NCI-H1930 (cell line): ENCODE measurements at places on chromosomes 16 and 17.

DNA sequence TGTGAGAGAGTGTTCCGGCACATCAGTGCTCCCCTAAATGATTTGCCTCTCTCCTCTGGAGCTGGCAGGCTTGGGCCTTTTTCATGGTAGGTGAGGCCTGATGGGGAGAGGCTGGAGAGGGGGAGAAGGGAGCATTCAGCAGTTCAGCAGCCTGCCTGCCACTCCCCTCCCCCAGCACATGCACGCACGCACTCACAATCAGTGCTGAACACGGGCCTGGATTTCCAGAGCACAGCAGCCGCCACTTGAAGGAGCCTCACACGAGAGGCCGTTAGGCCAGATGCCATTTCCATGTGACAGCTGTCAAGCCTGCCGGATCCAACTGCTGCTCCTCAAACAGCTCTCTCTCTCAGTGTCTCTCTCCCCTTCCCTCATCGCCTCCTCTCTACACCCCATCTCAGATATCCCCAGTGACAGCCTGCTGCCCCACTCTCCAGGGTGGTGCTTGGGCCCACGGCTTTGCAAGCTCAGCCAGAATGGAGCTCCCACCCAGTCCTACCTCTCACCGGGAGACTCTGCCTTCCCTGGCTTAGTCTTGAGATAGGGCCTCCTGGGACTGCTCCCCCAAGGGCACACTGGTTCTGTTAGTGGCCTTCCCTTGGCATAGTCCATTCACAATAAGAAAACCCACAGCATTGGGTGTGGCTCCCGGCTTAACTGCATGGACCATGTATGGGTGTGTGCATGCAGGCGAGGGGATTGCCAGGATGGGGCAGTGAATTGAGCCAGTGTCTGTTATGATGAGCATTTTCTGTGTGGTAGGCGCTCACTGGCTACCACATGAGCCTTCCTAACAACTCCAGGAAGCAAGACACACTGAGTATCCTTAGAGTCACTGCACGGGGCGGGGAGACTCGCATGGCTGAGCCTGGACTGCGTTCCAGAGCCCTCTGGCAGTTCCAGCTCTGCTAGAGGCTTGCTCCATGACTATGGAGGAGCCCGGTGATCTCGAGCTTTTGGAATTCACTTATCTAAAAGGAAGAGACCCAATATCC lies 226.2 kb downstream of the CCDC182 start:
- no peak for DNase-seq

GRCh38 chr16:50861970-50862411 lies 120.1 kb downstream of the CYLD start:
- no peak for DNase-seq

GRCh38 chr16:77965346-77965745 lies 57.0 kb upstream of the CLEC3A start:
- DNase-seq, result no peak

DNA sequence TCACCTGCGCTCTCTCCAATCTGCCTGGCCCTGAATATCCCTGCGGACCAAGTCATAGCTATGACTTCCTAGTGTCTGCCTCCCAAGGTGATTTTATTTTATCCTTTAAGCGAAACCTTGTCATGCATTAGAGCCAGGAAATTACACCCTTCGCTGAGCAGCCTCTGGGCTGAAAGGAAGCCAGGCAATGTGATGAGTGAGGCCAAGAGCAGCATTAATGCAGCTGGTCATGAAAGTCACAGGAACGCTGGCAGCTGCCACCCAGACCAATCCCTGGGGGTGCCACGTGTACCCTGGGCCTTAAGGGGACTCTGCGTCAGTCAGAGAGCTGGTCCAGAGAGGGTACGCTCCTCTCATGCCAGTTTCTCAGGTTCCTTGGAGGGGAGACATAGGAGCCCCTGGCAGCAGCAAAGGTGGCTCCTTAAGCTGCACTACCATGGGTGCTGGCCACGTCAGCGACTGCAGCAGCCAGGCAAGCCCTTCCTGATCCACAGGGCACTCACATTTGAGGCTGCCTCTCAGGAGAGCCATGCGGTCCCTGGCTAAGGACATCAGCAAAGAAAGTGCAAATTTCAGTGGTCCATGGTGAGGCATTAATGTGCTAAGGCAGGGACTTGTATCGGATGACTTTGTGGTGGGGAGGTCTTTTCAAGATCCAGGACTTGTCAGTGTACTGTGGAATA lies 42.7 kb upstream of the WSCD1 start:
- no peak for DNase-seq

GRCh38 chr17:7403727-7403976 lies 245 bp downstream of the TMEM256 start:
- no peak for DNase-seq

DNA sequence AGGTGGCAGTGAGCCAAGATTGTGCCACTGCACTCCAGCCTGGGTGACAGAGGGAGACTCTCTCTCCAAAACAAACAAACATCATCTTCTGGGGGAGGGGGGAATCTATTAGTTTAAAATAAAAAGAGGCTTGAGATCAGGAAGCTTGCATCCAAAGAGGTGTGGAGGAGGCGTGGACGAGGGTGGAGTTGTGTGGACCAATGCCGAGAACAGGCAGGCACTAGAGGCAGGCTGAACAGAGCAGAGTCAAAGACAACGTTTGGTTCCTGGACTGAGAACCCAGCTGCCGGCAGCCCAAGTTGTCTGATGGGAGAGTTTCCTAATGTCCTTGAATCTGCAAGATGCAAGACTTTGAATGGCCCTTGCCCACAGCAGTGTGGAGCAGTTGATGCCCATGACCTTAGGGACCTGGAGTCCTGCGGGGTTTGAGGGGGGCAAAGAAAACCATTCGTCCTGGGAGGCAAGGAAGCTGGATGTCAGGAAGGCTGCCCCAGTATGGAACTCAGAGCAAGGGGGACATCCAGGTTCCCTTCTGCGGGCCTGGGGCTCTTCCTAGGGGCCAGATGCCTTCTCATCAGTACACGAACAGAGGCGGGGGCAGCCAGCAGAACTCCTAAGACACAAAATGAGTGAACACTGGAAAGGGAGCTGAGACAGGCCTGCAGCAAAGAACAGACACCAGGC lies 9.2 kb downstream of the TBC1D16 start:
- no peak for DNase-seq

DNA sequence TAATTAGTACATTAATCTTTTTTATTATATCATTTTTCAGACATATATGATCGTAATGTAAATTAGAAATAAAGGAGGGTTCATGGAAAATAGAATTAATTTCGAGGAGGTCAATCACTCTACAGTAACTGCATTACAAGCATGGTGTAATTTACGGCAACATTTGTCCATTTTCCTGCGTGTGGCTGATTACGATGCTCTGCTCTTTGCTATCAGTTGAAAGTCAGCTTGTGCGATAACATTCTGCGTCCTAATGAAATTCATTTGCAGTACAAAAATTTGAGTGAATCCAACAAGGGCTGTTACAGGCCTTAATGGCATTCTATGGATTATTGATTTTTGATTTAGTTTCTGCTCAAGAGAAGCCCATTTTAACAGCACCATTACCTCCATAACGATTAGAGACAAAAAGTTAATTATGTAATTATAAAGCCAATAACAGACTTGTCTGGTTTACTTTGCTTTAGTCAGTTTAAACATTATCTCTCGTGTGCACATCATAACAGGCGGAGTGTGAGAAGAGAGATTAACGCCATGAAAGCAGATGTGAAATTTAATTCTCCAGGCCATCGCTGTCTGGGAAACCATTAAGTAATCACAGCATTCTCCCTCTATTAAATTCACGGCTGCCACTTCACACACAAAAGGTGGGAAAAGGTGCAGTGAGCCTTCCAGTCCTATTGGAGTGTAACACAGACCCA lies 256.4 kb upstream of the IRX3 start:
- peak; percentile 61 for DNase-seq

- no peak for DNase-seq
Observed at GRCh38 chr16:57807968-57808528, 5.8 kb upstream of the KIFC3 start.

GRCh38 chr17:6894206-6894528 lies 62.6 kb upstream of the TEKT1 start:
- DNase-seq, result no peak

- no peak for DNase-seq
Observed at GRCh38 chr16:66131156-66131807, 235.2 kb upstream of the CDH5 start.

GRCh38 chr16:50626868-50627267 lies 54.2 kb downstream of the SNX20 start:
- no peak for DNase-seq

GRCh38 chr16:21083729-21084268 lies 66.8 kb downstream of the DNAH3 start:
- peak; percentile 27 for DNase-seq

DNA sequence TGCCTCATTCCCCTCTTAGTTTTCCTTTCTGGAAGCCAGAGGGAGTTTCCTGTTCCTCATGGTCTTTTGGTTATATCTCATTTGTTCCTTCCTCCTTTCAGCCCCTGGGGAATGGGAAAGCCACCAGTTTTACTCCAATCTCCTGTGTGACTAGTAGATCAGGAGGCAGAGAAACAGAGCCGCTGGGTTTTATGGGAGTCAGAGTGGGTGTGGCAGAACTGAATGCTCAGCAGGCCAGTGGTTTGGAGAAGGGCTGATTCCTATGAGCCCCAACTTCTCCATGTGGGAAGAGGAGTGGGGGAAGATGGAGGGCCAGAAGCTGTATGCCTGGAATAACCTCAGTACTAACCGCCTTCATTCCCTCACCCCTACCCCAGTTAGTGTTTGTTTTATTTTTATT lies 4.1 kb downstream of the DNAH2 start:
- DNase-seq, result no peak

GRCh38 chr16:55048745-55049144 lies 118.1 kb downstream of the IRX5 start:
- DNase-seq, result no peak

- no peak for DNase-seq
Observed at GRCh38 chr16:17320009-17320408, 150.8 kb downstream of the XYLT1 start.

GRCh38 chr16:84737192-84738011 lies 37.6 kb downstream of the USP10 start:
- DNase-seq, result no peak

- DNase-seq, result no peak
Observed at GRCh38 chr16:3059723-3060242, 5.7 kb upstream of the IL32 start.

DNA sequence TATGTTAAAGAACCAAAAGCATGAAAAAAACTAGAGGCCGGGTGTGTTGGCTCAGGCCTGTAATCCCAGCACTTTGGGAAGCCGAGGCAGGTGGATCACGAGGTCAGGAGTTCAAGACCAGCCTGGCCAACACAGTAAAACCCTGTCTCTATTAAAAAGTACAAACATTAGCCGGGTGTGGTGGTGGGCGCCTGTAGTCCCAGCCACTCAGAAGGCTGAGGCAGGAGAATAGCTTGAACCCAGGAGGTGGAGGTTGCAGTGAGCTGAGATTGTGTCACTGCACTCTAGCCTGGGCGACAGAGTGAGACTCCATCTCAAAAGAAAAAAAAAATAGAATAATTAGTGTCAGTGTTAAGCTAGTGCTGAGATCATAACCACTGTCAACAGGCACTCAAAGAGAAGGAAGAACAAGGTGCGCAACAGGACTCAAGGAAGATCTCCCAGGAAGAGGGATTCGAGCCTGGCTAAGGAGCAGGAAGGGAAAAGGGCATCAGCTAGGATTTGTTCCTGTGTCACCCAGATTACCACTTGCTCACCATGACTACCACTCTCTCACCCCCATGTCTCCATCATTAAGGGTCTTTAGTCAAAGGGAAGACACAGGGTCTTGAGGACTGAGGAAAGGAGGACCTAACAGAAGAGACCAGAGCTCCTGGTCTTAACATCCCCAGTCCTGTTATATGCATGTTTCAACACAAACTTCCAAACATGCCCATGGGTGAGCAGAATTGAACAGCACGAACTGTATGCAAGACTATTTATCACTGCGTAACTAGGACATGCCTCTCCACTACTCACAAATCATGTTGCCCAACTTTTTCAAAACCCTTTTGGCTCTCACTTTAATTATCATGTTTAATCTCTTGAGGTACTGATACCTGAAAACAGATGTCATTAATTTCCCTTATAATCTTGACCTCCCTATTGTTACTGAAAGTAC lies 88.3 kb upstream of the PLEKHM1 start:
- no peak for DNase-seq

DNA sequence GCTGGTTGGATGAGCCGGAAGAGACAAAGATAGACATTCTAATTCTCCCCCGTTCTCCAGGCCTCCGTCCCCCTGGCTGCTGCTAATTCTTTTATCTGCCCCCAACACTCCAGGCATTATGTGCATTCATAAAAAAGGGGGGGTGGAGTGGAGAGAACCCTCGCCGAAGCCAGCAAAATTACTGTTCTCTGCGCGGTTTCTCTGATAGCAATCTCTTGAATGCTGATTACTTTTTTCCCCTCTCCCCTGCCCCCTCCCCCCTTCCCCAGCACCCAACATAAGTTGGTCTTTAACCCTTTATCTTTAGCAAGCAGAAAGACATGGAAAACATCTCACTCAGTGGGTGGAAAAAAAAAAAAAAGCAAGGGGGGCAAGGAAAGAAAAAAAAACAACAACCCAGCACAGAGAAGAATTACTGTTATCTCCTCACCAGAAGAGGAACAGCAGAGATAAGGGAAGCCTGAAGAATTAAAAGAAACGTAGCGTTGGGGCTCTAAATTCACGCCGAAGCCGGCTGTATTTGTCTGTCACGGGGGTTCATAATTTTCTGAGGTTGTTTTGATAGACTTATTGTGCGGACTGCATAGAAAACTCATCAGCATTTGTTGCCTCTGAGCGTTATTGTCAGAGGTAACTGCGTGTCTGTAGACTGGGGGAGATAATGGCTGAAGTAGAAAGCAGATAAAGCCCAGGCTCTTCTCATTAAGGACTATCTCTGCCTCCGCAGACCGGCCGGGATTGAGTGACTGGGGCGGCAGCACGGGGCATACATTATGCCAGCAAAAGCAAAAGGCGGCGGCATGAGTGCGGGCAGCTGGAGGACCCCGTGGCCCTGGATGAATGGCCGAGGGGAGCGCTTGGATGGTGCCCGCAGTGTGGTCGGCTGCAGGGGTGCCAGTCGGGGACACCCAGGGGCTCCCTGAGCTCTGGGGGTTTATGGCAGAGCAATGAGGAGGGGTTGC lies 126.9 kb downstream of the MRM1 start:
- DNase-seq, result no peak

GRCh38 chr17:50653738-50654137 lies 19.1 kb downstream of the ABCC3 start:
- no peak for DNase-seq
